ENCODE measurements at places on chromosomes 7 and 10.
A peak's percentile ranks its signal among the peaks of the same experiment; 100 is the strongest.

GRCh38 chr7:494906-495305 lies 24.7 kb downstream of the PDGFA start:
- no peak for DNase-seq

- no peak for DNase-seq
Measured at GRCh38 chr10:59825932-59826331, 72.7 kb upstream of the MRLN start.

- DNase-seq = no peak
Measured at GRCh38 chr7:148266795-148267194, 323.8 kb upstream of the C7orf33 start.

DNA sequence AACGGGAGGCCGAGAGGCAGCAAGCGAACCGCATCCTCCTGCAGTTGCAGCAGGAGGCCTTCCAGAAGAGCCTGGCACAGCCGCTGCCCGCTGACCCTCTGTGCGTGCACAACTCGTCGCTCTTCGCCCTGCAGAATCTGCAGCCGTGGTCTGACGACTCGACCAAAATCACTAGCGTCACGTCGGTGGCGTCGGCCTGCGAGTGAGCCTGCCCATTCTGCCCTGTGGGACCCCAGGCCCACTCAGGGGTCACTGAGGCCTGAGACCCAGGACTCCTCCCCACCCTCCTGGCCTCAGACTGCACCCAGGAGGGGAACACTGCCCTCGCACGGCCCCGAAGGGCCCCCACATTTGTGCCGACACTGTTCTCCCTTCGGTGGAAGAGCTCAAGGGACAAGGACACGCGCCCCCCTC lies 5.6 kb downstream of the TLX1 start:
- no peak for DNase-seq

DNA sequence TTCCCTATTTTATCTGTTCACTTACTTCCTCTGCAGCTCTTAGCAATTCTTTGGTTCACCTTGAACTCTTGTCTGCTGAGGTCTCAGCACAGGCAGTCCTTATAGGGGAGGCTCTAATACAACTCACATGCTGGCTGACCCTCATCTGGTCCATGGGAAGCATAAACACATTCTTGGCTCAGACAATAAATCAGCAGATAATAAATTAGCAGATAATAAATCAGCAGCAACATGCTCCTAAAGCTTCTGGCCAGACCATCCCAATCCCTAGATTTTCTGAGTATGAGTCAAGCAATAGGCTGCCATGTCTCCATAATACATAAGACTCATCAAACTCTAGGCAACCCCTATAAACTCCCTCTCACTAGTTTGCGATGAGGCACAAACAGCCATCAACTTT lies 208.6 kb upstream of the STEAP4 start:
- no peak for DNase-seq

- no peak for DNase-seq
Measured at GRCh38 chr10:116704926-116705325, 37.4 kb downstream of the HSPA12A start.

DNA sequence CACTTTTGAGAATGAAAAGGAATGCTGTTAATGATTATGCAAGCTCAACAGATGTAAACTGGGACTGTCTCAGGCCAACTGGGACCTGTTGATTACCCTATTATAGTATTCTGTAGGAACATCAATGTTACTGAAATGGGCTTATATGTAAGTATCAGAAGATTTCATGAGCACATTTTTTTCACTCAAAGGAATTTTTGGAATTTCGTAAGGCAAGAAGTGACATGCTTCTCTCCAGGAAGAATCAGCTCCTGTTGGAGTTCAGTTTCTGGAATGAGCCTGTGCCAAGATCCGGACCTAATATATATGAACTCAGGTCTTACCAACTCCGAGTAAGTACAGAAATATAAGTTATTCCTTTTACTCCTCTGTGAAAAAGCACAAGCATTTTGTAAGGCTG lies 19.2 kb downstream of the NIPSNAP2 start:
- no peak for DNase-seq

- no peak for DNase-seq
Measured at GRCh38 chr10:113959383-113959760, 84.3 kb upstream of the ADRB1 start.

- DNase-seq = peak; percentile 80
Measured at GRCh38 chr10:70672165-70673042, at the start of gene ADAMTS14. Gene ADAMTS14, plus strand, starts transcription at chr10:70672506. Its CDS starts 297 bp downstream, at chr10:70672803.

DNA sequence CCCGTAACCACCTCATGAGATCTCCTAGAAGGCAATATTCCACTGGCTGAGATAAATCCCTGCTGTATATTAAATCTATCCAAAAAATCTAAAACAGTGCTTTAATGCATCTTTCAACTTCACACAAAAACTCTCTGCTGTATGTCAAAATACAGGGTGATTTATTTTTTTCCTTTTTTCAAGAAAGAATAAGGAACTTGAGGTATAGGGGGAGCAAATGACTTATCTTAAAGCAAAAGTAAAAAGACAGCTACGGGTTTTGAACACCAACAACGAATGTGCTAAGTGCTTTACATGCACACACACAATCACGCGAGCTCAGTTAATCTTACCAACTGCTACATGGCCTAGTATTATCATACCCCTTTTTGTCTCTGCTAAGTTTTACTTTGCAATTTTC lies 168.9 kb upstream of the PHF14 start:
- no peak for DNase-seq

- DNase-seq = peak; percentile 35
Measured at GRCh38 chr7:42237811-42238541, 967 bp upstream of the GLI3 start.

GRCh38 chr7:130491841-130492522 lies at the start of gene MEST:
Gene MEST, plus strand, starts transcription at chr7:130492085. Its CDS starts 229 bp downstream, at chr7:130492314.
- DNase-seq = peak; percentile 55

DNA sequence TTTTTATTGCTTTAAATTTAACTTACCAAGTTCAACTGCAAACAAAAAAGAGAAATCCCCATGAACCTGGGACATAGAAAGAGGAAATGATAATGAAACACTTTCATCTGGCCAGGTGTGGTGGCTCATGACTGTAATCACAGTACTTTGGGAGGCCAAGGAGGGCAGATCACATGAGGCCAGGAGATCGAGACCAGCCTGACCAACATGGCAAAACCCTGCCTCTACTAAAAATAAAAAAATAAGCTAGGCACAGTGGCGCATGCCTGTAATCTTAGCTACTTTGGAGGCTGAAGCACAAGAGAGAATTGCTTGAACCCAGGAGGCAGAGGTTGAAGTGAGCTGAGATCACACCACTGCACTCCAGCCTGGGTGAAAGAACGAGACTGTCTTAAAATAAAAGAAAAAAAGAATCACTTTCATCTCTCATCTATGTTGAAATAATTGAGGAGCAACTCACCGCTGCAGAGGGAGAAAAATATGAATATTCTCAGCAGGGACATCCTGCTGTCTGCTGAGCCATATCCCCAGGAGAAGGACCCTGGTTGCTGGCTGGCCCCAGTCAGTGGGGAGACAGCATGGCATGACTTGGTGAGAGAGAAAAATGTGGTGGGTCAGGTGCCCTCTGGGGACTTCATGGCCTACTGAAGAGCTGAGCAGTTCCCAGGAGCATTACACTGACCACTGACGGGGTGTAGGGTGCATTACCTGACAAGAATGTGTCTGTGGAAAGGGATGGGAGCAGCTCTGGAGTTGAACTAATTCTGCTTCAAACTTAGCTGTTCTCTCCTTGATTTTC lies 22.8 kb upstream of the TARP start:
- DNase-seq = no peak

DNA sequence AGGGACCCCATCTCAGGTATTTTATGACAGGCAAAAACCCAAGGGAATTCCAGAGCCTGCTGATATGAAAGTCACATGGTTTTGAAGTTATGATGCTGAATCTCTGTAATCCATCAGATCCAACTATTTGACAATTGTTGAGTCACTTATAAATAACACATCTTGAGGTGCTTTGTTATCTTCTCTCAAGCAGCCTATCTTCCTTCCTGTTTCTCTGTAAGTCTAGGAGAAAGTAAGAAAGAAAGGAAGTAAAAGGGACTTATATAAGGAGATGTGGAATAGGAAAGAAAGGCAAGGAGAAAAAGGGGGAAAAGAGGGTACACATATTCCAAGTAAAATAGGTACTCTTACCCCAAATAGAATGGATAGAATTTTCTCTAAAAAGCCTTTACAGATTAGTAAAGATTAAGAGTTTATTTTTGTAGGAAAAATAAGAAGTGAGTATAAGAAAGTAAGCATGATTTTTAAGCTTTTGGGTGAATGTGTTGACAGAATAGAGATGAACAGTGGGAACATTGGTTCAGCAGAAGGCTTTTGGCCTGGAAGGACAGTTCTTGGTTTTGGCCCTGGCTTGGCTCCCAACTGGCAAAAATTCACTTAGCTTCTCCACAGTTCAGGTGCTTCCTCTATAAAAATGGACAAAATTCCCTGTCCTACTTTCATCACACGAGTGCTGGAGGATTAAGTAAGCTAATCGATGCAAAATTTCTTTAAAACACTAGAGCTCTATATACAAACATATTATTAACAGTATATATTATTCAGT lies 39.6 kb upstream of the ANK3 start:
- no peak for DNase-seq

DNA sequence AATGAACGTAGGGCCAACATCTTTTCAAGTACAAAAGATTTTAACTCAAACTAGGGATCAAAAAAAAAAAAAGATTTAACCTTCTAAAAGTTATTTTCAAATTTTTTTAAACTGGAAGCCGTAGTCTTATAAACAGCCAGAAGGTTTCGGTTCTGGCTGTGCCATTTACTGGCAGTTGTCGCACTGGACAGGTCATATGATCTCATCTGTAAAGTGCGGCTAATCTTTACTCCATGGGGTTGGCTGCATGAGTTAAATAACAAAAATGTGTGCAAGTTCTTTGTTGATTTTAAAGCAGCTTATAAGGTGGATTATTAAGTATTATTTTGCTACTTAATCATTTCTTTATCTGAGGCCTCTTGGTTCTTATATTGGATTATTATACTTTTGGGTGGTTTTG lies 36.6 kb downstream of the TRUB1 start:
- DNase-seq = no peak

- DNase-seq = no peak
Measured at GRCh38 chr7:98341106-98341505, 59.6 kb downstream of the BRI3 start.

- DNase-seq = no peak
Measured at GRCh38 chr7:101933028-101933427, 115.6 kb downstream of the CUX1 start.

DNA sequence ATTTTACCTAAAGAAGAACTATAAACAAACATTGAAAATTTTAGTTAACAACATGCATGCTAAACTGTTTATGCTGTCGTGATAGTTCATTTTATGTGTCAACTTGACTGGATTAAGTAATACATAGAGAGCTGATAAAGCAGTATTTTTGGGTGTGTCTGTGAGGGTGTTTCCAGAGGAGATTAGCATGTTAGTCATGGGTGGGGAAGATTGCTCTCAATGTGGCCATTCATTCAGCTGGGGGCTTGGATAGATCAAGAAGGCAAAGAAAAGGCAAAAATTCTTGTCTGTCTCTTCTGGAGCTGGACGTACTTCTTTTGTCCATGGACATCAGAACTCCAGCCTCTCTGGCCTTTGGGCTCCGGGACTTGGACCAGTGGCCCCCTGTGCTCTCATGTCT lies 172.9 kb upstream of the SEMA3E start:
- DNase-seq = no peak

DNA sequence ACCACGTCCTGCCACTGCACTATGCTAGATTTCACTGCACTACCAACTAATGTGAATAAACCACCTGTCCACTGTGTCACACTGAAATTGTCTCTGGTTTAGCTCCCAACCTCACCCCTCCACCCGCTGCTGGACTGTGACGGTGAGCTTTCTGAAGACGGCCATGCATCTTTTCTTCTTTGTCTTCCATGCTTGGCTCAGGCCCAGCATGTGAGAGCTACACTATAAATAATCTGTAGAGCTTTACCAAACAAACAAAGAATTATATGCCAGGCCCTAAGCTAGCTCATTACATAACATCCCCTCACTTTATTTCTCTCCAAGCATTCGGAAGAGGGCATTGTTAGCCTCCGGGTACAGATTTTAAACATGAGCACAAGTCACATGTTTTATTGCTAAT lies 633.2 kb downstream of the TNS3 start:
- no peak for DNase-seq

DNA sequence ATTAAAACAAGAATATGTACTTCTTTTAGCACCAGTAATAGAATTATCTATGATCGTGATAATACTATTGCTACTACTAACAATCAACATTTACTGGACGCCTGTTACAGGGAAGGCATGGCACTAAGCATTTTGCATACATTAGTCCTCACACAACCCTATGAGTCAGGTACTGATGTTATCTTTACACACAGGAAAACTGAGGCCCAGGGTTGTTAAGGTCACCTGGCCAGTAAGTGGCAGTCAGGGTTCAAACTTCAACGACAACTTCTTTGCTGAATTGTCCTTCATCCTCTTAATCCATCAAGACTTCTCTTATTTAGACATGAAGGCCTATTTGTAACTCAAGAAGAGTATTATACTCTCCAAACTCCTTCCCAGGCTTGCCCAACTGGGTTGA lies 41.9 kb upstream of the ACSL5 start:
- no peak for DNase-seq

DNA sequence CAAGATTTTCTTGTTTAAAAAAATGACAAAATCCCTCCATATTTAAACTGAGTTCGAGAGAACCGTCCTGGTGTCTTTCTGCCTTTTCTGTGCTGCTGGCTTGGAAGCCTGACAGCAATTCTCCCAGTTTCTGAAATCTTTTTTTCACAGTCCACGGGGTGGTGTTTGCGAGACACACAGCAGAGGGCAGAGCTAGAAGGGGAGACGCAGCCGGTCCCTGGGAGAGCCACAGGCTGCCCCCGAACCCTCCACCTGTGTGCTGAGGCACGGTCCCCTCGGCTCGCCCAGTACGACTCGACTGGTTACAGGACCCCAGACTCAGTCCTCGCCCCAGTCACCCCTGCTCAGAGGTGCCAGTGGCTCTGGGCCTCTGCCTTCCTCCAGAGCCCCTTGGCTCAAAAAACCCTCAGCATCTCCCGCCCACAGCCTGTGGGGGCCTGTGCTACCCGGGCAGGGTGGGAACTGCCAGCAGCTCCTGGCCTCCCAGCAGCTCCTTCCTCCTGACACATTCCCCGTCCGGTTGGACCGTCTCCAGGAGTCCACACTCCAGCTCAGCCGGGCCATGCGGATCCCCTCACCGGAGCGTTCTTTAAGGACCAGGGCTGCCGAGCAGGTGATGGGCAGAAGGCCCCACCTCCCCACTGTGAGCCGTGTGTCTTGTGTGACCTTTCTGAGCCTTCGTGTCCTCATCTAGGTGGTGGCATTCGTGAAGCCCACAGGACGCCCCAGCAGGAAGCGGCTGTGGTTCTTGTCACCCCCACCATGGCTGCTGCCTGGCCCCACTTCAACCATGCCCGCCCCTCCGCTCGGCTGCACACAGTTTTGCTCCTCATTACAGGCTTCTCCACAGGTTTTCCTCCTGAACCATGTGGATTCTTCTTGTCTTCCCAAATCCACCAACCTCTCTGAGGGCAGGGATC lies 52.3 kb upstream of the EN2 start:
- DNase-seq = peak; percentile 66

Measured in Ammon's horn (tissue), 1 donor.